SHP77 treated with DMSO at 0.1 percent for 48 hours (cell line): ENCODE measurements at places on chromosomes 3 and 15.

DNA sequence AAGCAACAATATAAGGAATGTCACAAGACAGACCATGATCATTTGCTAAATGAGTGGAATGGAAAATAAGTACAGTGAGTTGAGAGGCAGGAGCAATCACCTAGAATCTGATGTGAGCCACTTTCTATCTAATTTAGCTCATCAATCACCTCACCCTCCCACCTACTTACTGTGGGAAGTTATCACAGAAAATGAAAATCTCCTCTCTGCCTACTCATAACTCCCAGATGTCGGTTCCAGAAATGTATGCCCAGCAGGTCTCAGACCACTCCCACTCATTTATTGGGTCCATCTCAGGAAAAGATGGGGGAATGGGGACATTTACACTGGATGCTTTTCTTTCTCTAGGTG lies 270.9 kb downstream of the FHIT start:
- DNase-seq = no peak

GRCh38 chr3:128170866-128171516 lies 17.7 kb downstream of the EEFSEC start:
- peak; percentile 11 for DNase-seq

- no peak for DNase-seq
These were observed 1.1 kb downstream of the SEC11A start for GRCh38 chr15:84714821-84715220.

DNA sequence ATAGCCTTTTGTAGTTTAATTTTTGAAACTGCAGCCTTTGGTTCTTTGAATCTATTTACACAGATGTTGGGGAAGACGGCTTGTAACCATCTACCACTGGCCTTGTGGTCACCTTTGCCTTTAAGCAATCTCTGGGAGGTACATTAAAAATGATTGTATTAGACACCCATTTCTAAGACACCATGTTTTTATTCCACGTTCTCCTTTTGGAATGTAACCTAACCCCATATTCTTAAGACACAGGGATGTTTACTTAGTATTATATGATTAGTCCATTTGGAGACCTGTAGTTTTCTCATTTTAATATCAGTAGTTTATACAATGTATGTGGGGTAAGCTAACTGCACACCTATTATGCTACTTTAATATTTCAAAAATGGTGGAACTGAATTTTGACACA lies 175.1 kb upstream of the PLSCR5 start:
- no peak for DNase-seq
